ENCODE measurements at places on chromosomes 1 and 21.

DNA sequence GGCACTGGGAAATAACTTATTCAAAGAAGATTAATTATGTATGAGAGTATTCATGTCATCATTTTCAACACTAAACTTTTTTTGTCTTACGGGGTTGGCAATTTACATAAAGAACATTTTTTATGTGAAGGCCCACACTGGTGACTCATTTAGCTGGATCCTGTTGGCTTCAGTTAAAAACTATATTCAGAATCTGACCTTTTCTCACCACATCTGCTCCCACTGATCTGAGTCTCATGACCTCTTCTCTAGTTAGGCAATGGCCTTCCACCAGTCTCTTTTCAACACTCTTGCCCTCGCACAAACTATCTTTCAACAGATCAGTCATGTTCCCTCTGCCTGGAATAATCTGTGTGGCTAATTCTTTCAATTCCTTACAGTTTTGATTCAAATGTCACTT is 53.4 kb downstream of the TMPRSS15 start:
- DNase-seq = no peak

DNA sequence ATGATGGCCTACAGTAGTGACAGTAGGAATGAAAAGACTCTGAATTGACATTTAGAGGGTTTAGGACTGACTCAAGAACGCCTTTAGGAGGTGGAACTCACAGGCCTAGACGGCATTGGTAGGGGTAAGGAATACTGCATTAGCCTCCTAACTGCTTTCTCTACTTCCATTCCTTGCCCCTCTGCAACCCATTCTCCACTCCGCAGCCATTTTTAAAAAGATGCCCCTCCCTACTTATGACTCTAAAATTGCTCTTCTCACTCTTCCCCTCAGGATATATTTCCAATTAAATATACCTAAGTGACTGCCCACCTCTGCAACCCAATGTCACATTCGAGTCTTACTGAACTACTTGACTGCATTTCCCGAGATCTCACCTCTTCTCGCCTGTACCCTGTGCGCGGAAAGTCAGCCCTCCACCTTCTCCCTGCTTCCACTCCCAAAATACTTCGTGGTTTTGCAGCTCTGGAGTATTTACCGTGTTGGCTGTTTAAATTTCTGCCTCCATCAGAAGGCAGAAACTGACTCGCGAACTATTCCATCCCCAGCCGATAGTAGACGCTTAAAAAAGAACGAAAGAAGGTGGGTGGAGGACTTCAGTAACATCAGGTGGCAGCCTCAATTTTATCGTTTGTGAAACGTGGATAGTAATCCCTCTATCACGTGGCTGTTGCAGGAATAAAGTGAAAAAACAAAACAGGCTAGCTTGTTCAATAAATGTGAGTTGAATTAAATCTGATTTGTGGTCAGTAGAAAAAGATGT is 1.1 kb upstream of the YBX1 start:
- peak; percentile 22 for DNase-seq

- no peak for DNase-seq
Measured at GRCh38 chr21:22855581-22855980, 1857.4 kb downstream of the NCAM2 start.

- no peak for DNase-seq
Measured at GRCh38 chr21:24737296-24737850, 869.9 kb downstream of the MRPL39 start.

GRCh38 chr1:61192663-61193330 is 110.4 kb downstream of the NFIA start:
- no peak for DNase-seq

GRCh38 chr1:155130272-155131006 is 2.8 kb downstream of the EFNA1 start:
- no peak for DNase-seq

GRCh38 chr1:160112357-160112756 is 3.2 kb upstream of the ATP1A2 start:
- no peak for DNase-seq

- no peak for DNase-seq
Measured at GRCh38 chr21:30234643-30235042, 18.7 kb upstream of the CLDN8 start.

- DNase-seq = no peak
Measured at GRCh38 chr1:39787468-39787867, 1.2 kb downstream of the BMP8B start.

DNA sequence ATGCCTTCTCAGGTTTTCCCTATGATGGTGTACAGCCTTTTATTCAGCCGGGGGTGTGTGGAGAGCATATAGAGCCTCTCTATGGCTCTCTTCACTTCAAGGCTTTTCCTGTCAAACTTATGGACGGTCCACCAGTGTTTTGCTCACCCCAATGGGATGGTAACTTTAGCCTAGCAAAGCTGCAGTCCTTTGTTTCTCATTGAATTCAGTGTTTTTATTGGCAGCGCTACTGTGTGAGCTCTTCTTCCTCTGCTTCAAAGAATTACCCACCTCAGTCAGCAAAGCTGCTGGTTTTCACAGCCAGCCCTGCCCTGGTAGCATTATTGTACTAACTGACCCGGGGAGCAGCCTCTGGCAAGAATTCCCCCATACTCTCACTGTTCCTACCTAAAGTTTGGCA is 145.3 kb upstream of the RRP15 start:
- DNase-seq = no peak

GRCh38 chr21:31529406-31529805 is 130.1 kb upstream of the SOD1 start:
- no peak for DNase-seq

GRCh38 chr1:20603504-20604464 is 14.9 kb downstream of the CDA start:
- no peak for DNase-seq

GRCh38 chr1:46489169-46489637 is 433 bp upstream of the DMBX1 start:
- peak; percentile 52 for DNase-seq

DNA sequence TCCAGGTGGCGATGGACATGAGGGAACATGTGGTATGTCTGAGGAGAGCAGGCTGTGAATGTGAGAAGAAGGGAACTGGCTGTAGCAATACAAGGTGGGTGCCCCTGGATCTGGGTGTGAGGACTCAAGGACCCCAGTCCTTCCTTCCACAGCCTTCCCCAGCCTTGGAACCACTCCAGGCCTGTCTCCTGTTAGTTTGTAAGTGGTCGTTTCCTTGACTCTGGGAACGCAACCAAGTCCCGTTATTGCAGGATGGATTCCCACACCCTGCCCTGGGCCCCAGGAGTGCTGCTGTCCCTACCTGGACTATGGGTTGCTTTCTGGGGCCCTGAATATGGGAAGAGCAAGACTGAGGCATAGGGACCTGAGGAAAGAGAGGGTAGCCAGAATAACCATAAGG is 47.2 kb upstream of the VANGL1 start:
- DNase-seq = no peak

GRCh38 chr1:77121503-77121902 is 97.7 kb downstream of the PIGK start:
- DNase-seq = no peak

GRCh38 chr1:156475568-156476500 is 24.7 kb downstream of the MEF2D start:
- no peak for DNase-seq

DNA sequence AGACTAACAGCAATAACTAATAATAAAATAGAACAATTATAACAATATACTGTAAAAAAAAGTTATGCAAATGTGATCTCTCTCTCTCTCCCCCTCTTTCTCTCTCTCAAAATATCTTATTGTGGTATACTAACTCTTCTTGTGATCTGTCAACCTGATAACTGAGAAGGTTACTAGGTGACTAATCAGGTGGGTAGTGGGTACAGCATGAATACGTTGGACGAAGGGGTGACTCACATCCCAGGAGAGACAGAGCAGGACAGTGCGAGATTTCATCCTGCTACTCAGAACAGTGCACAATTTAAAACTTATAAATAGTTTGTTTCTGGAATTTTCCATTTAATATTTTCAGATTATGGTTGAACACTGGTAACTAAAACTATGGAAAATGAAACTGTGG is 257.5 kb downstream of the LRRC40 start:
- no peak for DNase-seq

DNA sequence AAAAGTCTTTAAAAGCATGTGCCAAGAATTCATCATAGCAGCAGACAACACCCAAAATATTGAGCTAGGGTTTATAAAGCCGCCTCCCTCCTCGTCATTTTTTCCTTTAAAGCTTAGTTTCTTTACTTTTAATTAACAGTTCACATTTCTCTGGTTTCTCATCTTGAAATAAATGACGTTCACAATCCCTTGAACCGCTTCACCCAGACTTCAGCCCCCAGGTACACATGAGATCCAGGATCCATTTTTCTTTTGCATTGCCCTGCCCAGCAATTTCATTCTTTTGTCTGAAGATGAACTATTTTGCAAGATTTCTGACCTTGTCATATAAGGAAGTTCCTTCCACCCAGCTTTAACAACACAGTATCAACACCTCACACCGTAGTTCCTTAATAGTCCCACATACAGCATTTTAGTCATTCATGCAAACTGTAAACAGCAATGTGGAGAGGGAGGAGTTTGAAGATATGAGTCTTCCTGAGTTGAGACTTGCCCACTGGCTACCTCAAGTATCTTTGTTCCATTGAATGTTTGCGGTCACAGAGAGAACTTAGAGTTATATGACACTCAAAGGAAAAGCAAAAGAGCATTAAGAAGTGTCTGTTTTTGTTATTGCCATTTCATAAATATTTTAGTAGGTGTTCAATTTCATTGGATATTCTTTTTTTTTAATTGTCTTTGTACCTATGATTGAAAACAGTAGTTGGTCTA is 35.3 kb upstream of the CACYBP start:
- DNase-seq = no peak

DNA sequence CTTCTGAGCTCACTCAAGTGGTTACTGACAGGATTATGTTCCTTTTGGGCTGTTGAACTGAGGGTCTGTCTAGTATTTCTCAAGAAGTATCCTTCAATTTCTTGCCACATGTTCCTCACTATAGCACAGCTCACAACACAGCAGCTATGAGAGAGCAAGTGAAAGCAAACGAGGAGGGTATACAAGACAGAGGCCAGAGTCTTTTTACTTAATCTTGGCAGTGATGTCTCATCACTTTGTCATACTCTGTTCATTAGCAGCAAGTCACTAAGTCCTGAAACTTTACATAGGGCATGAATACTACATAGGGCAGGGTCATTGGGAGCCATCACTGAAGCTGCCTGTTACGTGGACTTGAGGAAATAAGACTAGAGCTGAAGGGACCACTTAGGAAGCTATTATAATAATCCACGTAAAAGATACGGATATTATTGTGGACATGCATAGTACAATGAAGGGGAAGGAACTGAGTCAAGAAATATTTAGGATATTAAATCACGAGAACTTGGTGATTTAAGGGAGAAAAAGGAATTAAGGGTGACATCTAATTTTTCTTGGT is 63.7 kb downstream of the SLC30A7 start:
- no peak for DNase-seq

- no peak for DNase-seq
Measured at GRCh38 chr1:77273891-77274290, 7.9 kb upstream of the AK5 start.

- no peak for DNase-seq
Measured at GRCh38 chr1:95393434-95393833, 159.4 kb downstream of the RWDD3 start.

- no peak for DNase-seq
Measured at GRCh38 chr1:74681449-74681848, 7.9 kb upstream of the ERICH3 start.

- no peak for DNase-seq
Measured at GRCh38 chr1:195970209-195970608, 638.0 kb downstream of the KCNT2 start.

GRCh38 chr1:24555591-24556413 is at the start of gene NCMAP:
Gene NCMAP, plus strand, starts transcription at chr1:24556087. Its CDS starts 39,344 bp downstream, at chr1:24595431.
- DNase-seq = peak; percentile 57

DNA sequence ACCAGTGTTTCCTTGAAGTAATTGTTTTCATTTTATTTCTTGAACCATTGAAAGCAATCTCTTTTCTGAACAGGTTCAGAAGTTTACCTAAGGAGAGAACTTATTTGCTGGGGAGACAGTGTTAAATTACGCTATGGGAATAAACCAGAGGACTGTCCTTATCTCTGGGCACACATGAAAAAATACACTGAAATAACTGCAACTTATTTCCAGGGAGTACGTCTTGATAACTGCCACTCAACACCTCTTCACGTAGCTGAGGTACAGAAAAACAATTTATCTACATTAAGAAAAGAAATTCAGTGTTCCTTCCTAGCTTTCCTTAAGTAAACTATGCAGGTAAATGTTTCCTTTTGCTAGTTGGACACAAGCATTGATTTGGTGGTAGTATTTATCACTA is 27.4 kb downstream of the AGL start:
- DNase-seq = no peak

- no peak for DNase-seq
Measured at GRCh38 chr1:168823988-168824387, 95.0 kb upstream of the DPT start.

DNA sequence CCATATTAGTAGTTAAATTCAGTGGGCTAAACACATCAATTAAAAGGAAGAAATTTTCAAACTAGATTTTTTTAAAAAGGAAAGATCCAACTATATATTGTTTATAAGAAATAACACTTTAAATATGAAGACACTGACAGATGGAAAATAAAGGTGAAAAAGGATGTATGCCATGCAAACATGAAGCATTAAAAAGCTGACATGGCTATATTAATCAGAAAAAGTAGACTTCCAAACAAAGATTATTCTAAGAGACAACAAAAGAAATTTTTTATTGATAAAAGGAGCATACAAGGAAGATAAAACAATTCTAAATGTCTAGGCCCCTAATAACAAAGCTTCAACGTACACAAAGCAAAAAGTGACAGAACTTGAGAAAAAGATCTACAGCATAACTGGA is 92.2 kb downstream of the ATF6 start:
- no peak for DNase-seq

DNA sequence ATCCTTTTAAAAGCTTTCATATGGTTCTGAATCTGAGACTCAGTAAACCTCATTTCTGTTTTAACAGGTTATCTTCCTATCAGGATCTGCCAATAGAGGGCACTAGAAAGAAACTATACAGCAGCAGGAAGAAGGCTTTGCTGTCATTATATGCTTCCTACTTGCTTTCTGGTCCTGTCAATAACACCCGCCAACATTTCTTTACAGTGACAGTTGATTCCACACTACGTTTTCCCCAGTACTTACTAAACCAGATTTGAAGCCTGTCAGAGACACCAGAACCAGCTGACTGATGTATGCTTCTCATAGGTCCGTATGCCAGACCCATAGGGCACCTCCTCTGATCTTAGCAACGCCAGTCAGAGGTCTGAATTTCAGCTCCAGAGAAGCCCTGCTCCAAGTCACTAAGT is 341.0 kb upstream of the NEGR1 start:
- DNase-seq = no peak

DNA sequence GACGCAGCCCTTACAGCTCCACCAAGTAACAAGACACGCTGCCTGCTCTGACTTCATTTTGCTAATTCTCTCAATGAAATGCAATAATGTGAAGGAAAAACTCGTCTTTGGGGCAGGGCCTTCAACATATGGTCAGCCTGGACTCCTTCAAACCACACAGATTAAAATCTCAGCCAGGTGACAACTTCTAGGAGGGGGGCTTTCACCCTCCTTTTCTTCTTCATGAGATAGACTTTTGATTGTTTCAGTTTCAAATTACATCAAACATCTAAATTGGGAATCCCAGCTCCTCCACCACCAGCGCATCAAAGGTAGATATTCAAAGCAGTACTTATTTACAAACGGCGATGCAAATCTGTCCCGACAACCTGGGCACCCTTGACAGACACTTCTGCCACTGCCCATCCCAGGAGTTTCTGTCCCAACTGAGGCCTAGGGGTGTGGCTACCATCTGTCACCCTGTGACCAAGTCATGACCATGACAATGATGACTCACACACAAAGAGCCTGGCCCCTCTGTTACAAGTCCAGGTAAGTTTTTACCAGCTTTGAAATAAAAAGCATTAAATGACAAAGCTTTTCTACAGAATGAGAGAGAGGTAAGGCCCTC is 29.7 kb downstream of the SSBP3 start:
- no peak for DNase-seq
